ENCODE measurements at places on chromosomes 2 and 18. TPM values are rescaled to one million over a fixed set of nuclear protein-coding genes. Genes with fewer than 3 reads are reported as not detected.

Gene CPS1
- total RNA-seq: 1,083 TPM

Gene SLC20A1
- 23.6 TPM for total RNA-seq

Gene MTHFD2
- total RNA-seq: 2.3 TPM

DNA sequence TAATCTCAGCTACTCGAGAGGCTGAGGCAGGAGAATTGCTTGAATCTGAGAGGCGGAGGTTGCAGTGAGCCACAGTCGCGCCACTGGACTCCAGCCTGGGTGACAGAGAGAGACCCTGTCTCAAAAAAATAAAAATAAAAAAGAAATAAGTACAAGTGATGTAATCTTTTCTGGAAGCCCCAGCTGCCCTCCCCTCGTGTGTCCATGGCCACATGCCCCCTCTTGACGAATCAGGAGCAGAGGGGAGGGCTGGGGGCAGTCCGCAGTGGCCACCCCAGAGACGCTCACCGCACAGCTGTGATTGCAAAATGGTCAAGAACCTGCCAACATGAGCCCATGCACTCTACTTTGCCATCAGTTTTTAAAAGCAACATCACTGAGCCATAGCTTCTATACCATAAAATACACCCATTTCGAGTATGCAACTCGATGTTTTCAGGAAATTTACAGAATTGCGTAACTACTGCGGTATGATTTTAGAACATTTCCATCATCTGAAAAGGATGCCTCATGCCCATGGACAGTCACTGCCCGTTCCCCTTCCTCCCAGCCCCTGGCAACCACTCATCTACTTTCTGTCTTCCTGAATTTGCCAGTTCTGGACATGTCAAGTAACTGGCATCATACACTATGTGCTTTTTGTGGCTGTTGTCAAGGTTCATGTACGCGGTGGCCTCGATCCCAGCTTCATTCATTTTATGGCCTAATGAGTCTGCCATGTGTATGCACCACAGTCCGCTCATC lies 88.1 kb downstream of the NDUFA10 start:
- DNase-seq: peak; percentile 30
- no peak overlapping the region for H3K27ac ChIP-seq
- H3K27me3 ChIP-seq: no peaks in the 10 kb centered on the region
- no peaks in the 10 kb centered on the region for H3K4me1 ChIP-seq
- H3K36me3 ChIP-seq: no peaks in the 10 kb centered on the region
- no peak overlapping the region for H3K4me3 ChIP-seq

GRCh38 chr18:30406728-30407127 lies 635.8 kb downstream of the DSC3 start:
- H3K27me3 ChIP-seq: no peaks in the 10 kb centered on the region
- DNase-seq: no peak
- H3K4me1 ChIP-seq: no peaks in the 10 kb centered on the region
- no peaks in the 10 kb centered on the region for H3K36me3 ChIP-seq
- no peak overlapping the region for H3K27ac ChIP-seq
- no peak overlapping the region for H3K4me3 ChIP-seq

- H3K4me3 ChIP-seq: no peak overlapping the region
- no peak for DNase-seq
- no peaks in the 10 kb centered on the region for H3K4me1 ChIP-seq
- no peaks in the 10 kb centered on the region for H3K27me3 ChIP-seq
These were observed 191.5 kb upstream of the SMAD7 start for GRCh38 chr18:49142216-49142615.

GRCh38 chr2:55169915-55170314 lies 62.2 kb downstream of the CLHC1 start:
- no peak overlapping the region for H3K27ac ChIP-seq
- no peak overlapping the region for H3K4me3 ChIP-seq
- H3K4me1 ChIP-seq: no peaks in the 10 kb centered on the region
- no peaks in the 10 kb centered on the region for H3K27me3 ChIP-seq

GRCh38 chr2:164655336-164655735 lies 34.1 kb upstream of the GRB14 start:
- no peak overlapping the region for H3K27ac ChIP-seq
- H3K36me3 ChIP-seq: no peaks in the 10 kb centered on the region
- DNase-seq: no peak

GRCh38 chr2:231360881-231361371 lies 34.6 kb upstream of the B3GNT7 start:
- no peaks in the 10 kb centered on the region for H3K27me3 ChIP-seq
- H3K4me1 ChIP-seq: no peaks in the 10 kb centered on the region
- DNase-seq: no peak
- H3K27ac ChIP-seq: no peak overlapping the region
- no peak overlapping the region for H3K4me3 ChIP-seq

DNA sequence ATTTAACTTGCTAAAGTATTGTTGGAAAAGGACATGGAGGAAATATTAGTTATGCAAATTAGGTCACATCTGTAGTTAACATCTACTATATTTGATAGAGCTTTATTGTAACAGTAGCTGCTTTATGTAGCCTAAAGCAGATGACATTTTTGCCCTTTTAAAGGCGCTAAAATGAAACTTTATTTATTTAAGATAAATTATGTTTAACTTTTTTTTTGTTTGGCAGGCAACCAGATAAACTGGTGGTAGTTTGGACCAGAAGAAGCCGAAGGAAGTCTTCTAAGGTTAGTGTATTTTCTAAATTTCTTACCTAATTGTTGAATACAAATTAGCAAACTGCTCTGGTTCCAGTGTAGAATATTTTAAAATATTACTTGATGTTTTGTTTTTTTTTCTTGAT lies 41.7 kb downstream of the EHBP1 start:
- no peak overlapping the region for H3K27ac ChIP-seq
- no peak overlapping the region for H3K4me3 ChIP-seq
- H3K4me1 ChIP-seq: no peaks in the 10 kb centered on the region
- no peaks in the 10 kb centered on the region for H3K27me3 ChIP-seq
- DNase-seq: no peak

GRCh38 chr2:226426292-226426736 lies 373.3 kb downstream of the IRS1 start:
- no peak overlapping the region for H3K27ac ChIP-seq
- H3K4me3 ChIP-seq: no peak overlapping the region
- peaks cover 15% of the 10 kb centered on the region for H3K4me1 ChIP-seq

GRCh38 chr18:50623694-50624352 lies 63.9 kb downstream of the MAPK4 start:
- H3K27me3 ChIP-seq: no peaks in the 10 kb centered on the region
- H3K36me3 ChIP-seq: no peaks in the 10 kb centered on the region
- H3K4me1 ChIP-seq: peaks cover 12% of the 10 kb centered on the region
- H3K27ac ChIP-seq: no peak overlapping the region
- no peak for DNase-seq
- H3K4me3 ChIP-seq: no peak overlapping the region

- H3K27me3 ChIP-seq: no peaks in the 10 kb centered on the region
- no peaks in the 10 kb centered on the region for H3K36me3 ChIP-seq
- DNase-seq: no peak
These were observed 131.4 kb upstream of the HAAO start for GRCh38 chr2:42923580-42924417.

- no peaks in the 10 kb centered on the region for H3K36me3 ChIP-seq
- H3K27me3 ChIP-seq: no peaks in the 10 kb centered on the region
- no peaks in the 10 kb centered on the region for H3K4me1 ChIP-seq
- H3K4me3 ChIP-seq: no peak overlapping the region
- DNase-seq: no peak
These were observed 440.5 kb upstream of the SMIM21 start for GRCh38 chr18:75868031-75868430.

DNA sequence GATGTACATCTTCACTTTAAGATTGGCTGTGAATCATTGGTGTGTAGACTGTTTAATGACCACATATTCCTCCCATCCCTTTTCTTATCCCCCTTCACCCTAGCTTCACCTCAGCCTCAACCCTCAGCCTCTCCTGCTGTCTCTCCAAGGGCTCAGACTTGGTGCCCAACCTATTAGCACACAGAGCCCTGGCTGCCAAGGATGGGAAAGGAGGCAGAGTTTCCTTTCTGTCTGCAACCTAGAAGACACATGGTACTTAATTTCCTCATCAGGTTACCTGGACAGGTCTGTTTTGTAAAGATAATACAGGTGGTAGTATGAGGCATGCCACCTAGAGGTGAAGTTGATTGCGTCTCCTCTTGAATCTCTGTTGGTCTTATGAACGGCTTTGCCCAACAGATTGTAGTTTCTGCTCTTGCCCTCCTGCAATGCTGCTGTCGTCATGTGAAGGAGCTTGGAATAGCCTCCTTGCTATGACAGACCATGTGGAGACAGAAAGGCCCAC lies 44.5 kb upstream of the RMND5A start:
- H3K36me3 ChIP-seq: no peaks in the 10 kb centered on the region
- H3K27me3 ChIP-seq: no peaks in the 10 kb centered on the region
- no peak overlapping the region for H3K27ac ChIP-seq
- H3K4me3 ChIP-seq: no peak overlapping the region

- no peaks in the 10 kb centered on the region for H3K27me3 ChIP-seq
- no peaks in the 10 kb centered on the region for H3K36me3 ChIP-seq
These were observed 696.8 kb downstream of the LRRTM4 start for GRCh38 chr2:76825140-76825970.

- H3K27ac ChIP-seq: no peak overlapping the region
- H3K36me3 ChIP-seq: no peaks in the 10 kb centered on the region
- DNase-seq: no peak
- H3K4me1 ChIP-seq: peaks cover 23% of the 10 kb centered on the region
These were observed 3.7 kb upstream of the GAD1 start for GRCh38 chr2:170812710-170813600.

GRCh38 chr2:112529757-112530156 lies 12.5 kb upstream of the POLR1B start:
- H3K27me3 ChIP-seq: no peaks in the 10 kb centered on the region
- H3K27ac ChIP-seq: no peak overlapping the region
- DNase-seq: no peak
- H3K36me3 ChIP-seq: no peaks in the 10 kb centered on the region
- H3K4me1 ChIP-seq: no peaks in the 10 kb centered on the region

DNA sequence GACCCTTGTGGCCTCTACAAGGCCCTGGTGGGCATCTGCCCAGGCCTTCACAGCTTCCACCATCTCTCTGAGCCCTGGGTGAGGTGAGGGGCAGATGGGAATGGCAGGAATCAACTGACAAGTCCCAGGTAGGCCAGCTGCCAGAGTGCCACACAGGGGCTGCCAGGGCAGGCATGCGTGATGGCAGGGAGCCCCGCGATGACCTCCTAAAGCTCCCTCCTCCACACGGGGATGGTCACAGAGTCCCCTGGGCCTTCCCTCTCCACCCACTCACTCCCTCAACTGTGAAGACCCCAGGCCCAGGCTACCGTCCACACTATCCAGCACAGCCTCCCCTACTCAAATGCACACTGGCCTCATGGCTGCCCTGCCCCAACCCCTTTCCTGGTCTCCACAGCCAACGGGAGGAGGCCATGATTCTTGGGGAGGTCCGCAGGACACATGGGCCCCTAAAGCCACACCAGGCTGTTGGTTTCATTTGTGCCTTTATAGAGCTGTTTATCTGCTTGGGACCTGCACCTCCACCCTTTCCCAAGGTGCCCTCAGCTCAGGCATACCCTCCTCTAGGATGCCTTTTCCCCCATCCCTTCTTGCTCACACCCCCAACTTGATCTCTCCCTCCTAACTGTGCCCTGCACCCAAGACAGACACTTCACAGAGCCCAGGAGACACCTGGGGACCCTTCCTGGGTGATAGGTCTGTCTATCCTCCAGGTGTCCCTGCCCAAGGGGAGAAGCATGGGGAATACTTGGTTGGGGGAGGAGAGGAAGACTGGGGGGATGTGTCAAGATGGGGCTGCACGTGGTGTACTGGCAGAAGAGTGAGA lies 2.0 kb downstream of the PROC start:
- H3K4me1 ChIP-seq: peaks cover 34% of the 10 kb centered on the region
- peak overlapping the region; percentile 50 for H3K4me3 ChIP-seq
- H3K27me3 ChIP-seq: no peaks in the 10 kb centered on the region
- DNase-seq: peak; percentile 58
- H3K36me3 ChIP-seq: peaks cover 23% of the 10 kb centered on the region
